ENCODE measurements at places on chromosomes 5 and 9.

GRCh38 chr5:32504989-32505596 lies 60.6 kb upstream of the ZFR start:
- DNase-seq, result peak; percentile 98

DNA sequence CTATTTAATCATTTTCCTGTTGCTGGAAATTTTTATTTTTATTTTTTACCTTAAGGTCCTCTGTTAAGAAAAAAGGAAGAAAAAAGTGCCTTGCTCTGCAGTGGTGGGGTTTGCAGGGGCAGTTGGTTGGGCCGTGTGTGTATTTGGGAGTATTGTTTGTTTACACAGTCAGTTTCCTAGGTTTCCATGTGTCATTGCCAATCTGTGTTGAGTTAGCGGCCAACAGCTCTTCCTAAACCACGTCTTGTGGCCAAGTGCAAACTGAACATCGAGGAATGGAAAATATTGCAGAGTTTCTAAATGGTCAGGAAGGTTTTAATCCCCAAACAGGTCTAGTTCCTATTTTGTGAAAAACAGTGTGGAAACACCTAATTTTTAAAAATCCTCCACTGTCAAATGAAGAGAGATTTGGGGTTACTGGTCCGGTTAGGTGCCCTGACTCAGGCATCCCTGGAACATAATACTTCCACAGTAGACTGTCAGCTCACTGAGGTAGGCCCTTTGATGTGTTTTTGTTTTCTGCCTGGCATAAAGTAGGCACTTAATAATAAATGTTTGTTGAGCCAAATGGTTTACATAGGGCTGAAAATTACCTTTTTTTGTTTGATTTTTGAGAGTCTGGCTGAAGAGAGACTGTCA lies 37.0 kb downstream of the MAMDC2 start:
- DNase-seq, result peak; percentile 69

DNA sequence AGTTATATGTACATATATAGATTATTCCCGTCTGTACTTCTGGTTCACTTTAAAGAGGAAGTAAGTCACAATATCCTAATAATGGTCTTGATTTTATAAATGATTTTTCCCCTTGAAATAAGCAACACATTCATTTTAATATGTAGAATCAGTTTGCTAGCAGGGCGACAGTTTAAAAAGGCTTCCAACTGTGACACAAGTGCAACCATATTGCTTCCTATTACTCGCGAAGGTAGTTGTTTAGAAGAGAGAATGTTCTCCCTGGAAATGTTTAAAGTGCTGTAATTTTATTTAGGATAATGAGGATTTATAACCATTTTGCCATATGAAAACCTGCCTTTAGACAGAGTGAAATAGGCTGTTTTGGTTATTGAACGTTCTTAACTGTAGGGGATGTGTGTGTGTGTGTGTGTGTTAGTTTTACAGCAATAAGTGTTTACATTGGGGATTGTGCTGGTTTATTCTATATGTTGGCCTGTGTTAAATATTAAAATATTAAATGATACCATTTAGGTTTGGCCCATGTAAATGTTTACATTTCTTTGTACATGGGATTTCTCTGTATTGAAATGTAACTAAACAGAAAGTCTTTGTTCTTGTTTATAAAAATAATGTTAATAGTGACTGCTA lies 138.3 kb downstream of the PBX3 start:
- DNase-seq, result no peak

DNA sequence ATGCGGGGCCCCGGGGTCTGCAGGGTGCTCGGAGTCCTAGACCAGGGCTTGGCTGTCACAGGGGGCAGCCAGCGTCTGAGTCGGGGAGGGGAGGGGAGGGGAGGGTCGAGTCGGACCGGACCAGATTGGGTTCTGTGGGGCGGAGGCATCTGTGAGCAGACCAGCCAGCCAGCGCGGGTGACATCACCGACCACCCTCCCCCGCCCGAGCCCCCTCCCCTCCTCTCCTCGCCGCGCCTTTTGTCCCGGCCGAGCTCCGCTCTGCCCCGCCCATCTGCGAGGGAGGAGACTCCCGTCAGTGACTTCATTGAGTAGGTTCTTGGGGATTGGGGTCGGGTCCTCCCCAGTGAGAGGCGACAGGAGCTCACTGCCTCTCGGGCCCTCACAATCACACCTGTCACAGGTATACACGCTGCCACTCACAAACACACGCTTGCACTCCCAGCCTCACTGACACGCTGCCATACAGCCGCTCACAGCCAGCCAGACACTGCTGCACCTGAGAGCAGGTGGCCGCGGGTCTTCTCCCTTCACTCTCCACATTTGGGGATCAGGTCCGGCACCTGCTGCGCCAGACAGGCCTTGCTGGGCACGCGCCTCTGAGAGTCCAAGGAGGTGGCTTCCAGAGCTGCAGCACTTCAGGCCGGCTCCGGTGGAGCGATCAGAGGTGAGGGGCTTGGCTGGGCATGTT lies 546 bp downstream of the DNAJB5 start:
- DNase-seq, result peak; percentile 37

DNA sequence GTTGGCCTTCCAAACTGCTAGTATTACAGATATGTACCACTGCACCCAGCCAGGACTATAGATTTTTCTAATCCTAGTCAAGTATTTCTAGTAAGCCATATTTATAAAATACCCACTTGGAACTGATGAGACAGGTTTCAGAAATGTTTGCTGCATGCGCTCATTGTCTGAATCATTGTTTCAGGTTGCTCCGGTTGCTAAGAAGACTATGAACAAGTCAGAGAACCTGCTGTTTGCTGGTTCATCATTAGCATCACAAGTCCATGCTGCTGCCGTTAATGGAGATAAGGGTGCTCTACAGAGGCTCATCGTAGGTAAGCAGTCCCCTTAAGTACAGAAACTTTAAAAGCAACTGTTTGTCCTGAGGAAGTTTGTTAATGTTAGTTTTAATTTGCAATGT lies 5.3 kb downstream of the INVS start:
- no peak for DNase-seq

DNA sequence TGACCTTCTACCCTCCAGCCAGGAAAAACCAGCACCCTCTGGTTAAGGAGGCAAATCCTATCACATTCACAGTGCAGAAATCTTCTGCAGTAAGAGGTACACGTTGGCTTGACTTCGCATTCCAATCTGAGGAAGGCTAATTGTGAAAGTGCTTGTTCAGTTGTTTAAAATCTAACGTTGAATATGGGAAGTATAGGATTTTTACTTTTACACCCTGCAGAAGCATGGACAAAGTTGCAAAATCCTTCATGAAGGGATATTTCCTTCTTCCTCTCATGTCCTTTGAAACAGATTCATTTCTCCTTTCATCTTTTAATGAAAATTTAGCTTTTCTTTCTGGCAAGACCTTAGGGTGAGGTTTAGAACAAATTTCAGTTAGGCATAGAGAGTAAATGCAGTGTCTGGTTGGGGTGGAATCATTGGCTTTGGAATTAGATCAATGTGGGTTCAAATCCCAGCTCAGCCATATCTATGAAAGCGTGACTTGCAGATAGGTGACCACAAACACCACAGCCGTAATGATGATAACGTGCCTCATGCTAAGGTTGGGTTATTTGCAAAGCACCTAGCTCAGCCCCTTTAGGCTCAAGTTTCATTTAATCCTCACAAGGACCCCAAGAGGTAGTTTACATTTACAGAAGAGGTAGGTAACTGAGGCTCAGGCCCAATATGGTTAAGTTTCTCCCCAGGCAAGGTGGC lies 42.2 kb upstream of the C5orf58 start:
- DNase-seq, result no peak

GRCh38 chr9:77843871-77844155 lies 187.8 kb downstream of the GNAQ start:
- DNase-seq, result no peak

GRCh38 chr5:136425921-136426320 lies 60.6 kb upstream of the TRPC7 start:
- DNase-seq, result no peak

- DNase-seq, result no peak
These were observed 463.7 kb downstream of the TMEM232 start for GRCh38 chr5:110262749-110263148.
